ENCODE measurements at places on chromosomes 12 and 14. TPM values are rescaled to one million over a fixed set of nuclear protein-coding genes. Genes with fewer than 3 reads are reported as not detected.

DNA sequence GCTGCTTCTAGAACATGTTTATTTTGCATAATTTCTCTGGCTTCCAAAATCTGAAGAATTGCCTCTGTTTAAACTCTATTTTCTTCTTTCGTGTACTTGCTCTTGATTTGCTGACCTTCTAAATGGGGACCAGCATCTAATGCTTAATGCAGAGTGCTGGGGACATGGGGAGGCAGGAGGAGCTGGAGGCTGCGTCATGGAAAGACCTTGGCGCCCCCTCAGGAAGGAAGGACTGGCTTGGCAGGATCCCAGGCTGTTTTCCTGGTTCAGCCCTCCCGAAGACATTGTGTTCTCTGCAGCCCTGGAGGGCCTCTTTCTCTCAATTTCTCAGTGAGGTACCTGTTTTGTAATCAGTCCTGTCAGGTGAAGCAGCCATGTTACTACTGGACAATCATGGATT is 5.5 kb downstream of the PRKCH start:
- no peak for DNase-seq
- no peaks in the 10 kb centered on the region for H3K27me3 ChIP-seq
- H3K36me3 ChIP-seq = no peaks in the 10 kb centered on the region
- peaks cover 6% of the 10 kb centered on the region for H3K4me1 ChIP-seq
- no peak overlapping the region for H3K4me3 ChIP-seq

DNA sequence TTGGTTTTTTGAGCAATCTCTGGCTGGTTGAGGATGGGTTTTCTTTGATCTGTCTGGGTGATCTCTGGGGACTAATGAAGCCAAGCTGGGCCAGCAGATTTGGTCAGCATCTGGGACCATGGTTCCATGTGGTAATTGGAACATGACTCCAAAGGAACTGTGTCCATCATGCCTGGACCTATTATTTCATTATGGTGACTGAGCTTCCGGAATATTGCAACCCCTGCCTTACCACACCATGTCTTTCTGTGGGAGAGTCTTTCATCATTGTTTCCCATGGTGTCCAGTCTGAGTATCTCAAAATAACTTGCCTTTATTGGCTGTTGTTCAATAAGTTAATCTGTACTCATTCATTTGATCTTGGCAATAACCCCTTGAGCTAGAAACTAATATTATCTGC is 624.9 kb upstream of the TBX3 start:
- H3K36me3 ChIP-seq = no peaks in the 10 kb centered on the region
- no peak overlapping the region for H3K27ac ChIP-seq
- H3K27me3 ChIP-seq = no peaks in the 10 kb centered on the region
- no peak for DNase-seq
- no peak overlapping the region for H3K4me3 ChIP-seq

The KRT71 gene
- total RNA-seq = not detected

DNA sequence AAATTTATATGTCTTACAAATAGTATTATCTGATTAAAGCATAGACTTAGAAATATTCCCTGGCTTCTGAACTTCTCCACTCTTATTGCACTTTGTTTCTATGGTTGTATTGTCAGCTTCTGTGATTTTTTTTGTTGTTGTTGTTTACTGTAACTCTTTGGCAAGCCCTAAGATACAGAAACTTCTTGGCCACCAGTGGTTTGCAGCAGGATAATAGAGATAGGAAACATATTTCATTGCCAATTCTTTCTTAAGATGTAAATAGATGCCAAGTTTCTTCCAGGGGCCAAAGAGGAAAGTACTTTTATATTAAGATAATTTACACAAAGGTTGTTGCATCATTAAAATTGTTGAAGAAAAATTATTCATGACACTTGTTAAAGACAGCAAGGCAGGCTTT is 123.8 kb downstream of the PTPRB start:
- no peaks in the 10 kb centered on the region for H3K4me1 ChIP-seq
- H3K4me3 ChIP-seq = no peak overlapping the region
- H3K27ac ChIP-seq = no peak overlapping the region
- no peaks in the 10 kb centered on the region for H3K27me3 ChIP-seq

The PLEKHH1 gene
- total RNA-seq = 2.7 TPM

GRCh38 chr12:31322801-31323207 is 3.1 kb downstream of the SINHCAF start:
- peaks cover 5% of the 10 kb centered on the region for H3K4me1 ChIP-seq
- no peaks in the 10 kb centered on the region for H3K27me3 ChIP-seq
- no peaks in the 10 kb centered on the region for H3K36me3 ChIP-seq
- peak overlapping the region; percentile 87 for H3K4me3 ChIP-seq
- peak overlapping the region; percentile 95 for H3K27ac ChIP-seq

DNA sequence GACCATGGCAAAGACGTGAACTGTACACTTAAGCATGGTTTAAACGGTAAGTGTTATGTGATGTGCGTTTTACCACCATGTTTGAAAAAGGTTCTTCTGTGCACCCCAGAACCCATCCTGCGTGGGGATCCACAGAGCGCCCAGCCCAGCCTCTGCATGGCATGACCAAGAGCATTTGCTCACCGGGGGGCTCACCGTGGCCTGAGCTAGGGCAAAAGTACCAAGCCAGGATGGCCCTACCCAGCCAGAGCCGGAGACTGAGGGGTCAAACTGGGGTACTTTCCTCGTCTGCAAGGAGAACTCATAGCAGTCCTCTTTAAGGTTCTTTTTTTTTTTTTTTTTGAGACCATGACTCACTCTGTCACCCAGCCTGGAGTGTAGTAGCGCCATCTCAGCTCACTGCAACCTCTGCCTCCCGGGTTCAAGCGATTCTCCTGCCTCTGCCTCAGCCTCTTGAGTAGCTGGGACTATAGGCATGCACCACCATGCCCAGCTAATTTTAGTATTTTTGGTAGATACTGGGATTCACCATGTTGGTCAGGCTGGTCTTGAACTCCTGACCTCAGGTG is 16.4 kb upstream of the ANKRD9 start:
- H3K4me1 ChIP-seq = peaks cover 20% of the 10 kb centered on the region
- no peaks in the 10 kb centered on the region for H3K27me3 ChIP-seq
- H3K36me3 ChIP-seq = no peaks in the 10 kb centered on the region
- no peak overlapping the region for H3K27ac ChIP-seq

The PMEL gene
- not detected for total RNA-seq

- no peaks in the 10 kb centered on the region for H3K27me3 ChIP-seq
- H3K27ac ChIP-seq = no peak overlapping the region
- H3K4me1 ChIP-seq = no peaks in the 10 kb centered on the region
- H3K4me3 ChIP-seq = no peak overlapping the region
- peaks cover 99% of the 10 kb centered on the region for H3K36me3 ChIP-seq
These were observed 25.2 kb downstream of the POLE start for GRCh38 chr12:132661972-132662371.

- H3K4me3 ChIP-seq = no peak overlapping the region
- peak; percentile 90 for DNase-seq
- H3K27ac ChIP-seq = peak overlapping the region; percentile 47
- H3K36me3 ChIP-seq = no peaks in the 10 kb centered on the region
These were observed 46.2 kb upstream of the VASH1 start for GRCh38 chr14:76715101-76715500.

GRCh38 chr12:25074113-25074512 is 120.8 kb downstream of the DNAI7 start:
- DNase-seq = no peak
- H3K27me3 ChIP-seq = no peaks in the 10 kb centered on the region
- H3K36me3 ChIP-seq = no peaks in the 10 kb centered on the region
- H3K4me1 ChIP-seq = no peaks in the 10 kb centered on the region

The RNASE3 gene
- 0.52 TPM for total RNA-seq

- no peak overlapping the region for H3K27ac ChIP-seq
- no peaks in the 10 kb centered on the region for H3K27me3 ChIP-seq
- H3K4me1 ChIP-seq = no peaks in the 10 kb centered on the region
- no peak for DNase-seq
- H3K36me3 ChIP-seq = no peaks in the 10 kb centered on the region
These were observed 71.0 kb upstream of the FBXO21 start for GRCh38 chr12:117261247-117261646.

- no peak overlapping the region for H3K27ac ChIP-seq
- no peaks in the 10 kb centered on the region for H3K27me3 ChIP-seq
- DNase-seq = no peak
- no peak overlapping the region for H3K4me3 ChIP-seq
- peaks cover 13% of the 10 kb centered on the region for H3K36me3 ChIP-seq
These were observed 51.3 kb downstream of the MON2 start for GRCh38 chr12:62517887-62518286.

- peaks cover 5% of the 10 kb centered on the region for H3K4me1 ChIP-seq
- DNase-seq = peak; percentile 81
- H3K36me3 ChIP-seq = no peaks in the 10 kb centered on the region
These were observed 285.3 kb downstream of the DPF3 start for GRCh38 chr14:72608391-72609204.

DNA sequence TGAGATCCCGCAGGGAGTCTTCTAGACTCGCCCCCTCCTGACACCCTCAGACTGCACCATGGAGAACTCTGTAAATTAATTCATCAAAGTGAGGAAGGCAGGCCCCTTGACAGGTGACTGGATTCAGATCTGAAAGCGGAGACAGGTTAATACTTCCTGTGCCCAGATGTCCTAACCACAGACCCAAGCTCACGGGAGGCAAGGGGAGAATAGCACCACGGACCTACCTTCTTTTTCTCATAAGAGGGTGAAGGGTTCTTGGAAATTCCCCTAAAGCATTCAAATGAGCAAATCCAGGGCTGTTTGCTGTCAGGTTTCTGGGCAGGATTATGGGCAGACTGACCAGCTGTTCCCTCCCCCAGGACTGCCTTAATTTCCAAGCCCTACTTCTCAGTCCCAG is 170.0 kb downstream of the ZFP36L1 start:
- H3K27ac ChIP-seq = no peak overlapping the region
- no peak overlapping the region for H3K4me3 ChIP-seq
- no peaks in the 10 kb centered on the region for H3K36me3 ChIP-seq
- H3K4me1 ChIP-seq = peaks cover 38% of the 10 kb centered on the region
- peak; percentile 21 for DNase-seq
- H3K27me3 ChIP-seq = no peaks in the 10 kb centered on the region

DNA sequence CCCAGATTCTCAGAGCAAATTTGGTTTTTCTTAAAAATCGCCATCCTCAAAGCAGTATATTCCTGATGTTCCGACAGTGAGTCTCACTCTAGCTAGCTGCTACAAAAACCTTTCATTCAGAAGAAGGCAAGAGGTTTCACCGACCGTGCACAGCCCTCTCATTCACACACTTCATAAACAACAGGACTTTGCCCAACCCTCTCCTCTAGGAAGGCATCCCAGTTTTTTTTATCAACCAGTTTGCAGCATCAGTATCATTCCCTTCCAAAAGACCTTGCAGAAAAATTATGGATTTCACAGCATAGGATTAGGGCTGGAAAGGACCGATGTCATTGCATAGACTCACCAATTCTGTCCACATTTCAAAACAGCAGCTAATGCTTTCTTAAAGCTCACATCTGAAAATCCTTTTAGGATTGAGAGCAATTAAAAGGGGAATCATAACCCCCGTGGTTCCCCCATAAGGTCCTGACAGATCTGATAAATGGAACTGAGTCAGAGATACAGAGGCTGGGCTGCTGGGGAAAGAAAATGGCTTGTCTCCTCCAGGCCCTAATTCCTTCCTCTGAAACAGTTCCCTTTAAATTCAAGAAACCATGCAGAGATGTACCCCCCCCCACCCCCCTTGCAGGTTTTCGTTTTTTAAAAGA is 597 bp downstream of the SVOP start:
- H3K27me3 ChIP-seq = peaks cover 7% of the 10 kb centered on the region
- peaks cover 8% of the 10 kb centered on the region for H3K4me1 ChIP-seq
- no peak overlapping the region for H3K27ac ChIP-seq
- H3K36me3 ChIP-seq = no peaks in the 10 kb centered on the region

DNA sequence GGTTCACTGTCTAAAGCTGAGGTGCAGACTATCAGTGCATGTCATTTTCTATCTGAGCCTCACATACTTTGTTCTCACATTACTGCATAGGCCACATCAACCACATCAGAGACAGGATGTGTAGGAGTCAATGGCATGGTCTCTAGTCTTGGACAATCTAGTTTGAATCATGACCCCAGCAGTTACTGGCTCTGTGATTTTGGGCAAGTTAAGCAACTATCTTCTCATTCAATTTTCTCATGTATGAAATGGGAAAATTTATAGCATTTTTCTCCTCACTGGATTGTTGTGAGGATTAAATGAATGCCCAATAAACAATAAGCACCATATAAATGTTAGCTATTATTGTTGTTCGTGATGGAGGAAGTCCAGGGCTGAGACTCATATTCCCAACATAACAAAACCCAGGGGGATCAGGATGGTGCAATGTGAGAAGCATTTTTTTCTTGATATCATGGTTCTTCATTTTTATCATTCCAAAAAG is 432.6 kb downstream of the LRIG3 start:
- H3K27me3 ChIP-seq = no peaks in the 10 kb centered on the region
- H3K4me1 ChIP-seq = peaks cover 11% of the 10 kb centered on the region
- H3K4me3 ChIP-seq = no peak overlapping the region
- no peaks in the 10 kb centered on the region for H3K36me3 ChIP-seq

DNA sequence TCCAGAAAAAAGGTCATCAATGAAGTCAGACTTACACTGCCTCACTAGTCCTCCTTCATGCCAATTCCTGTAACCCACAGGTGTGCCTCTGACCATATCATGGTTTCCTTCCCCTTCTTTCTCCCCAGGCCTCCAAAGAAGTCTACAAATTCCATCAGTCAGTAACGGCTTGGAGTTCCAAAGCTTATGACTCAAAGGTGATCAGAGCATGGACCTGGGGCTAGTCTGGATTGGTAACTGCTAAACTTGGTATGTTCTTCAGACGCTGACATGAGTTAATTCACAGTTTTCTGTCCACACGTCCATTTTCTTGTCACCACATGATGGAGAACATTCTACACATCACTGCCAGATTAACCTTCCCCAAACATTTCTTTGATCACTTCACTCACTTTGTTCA is 560.4 kb downstream of the ETNK1 start:
- H3K27ac ChIP-seq = no peak overlapping the region
- no peaks in the 10 kb centered on the region for H3K27me3 ChIP-seq
- H3K36me3 ChIP-seq = no peaks in the 10 kb centered on the region
- no peak overlapping the region for H3K4me3 ChIP-seq

The SIX4 gene
- total RNA-seq = 1.7 TPM
